Skeletal muscle cell (primary cell): ENCODE measurements at places on chromosomes 7 and 10.

GRCh38 chr10:3140280-3140679 lies 32.3 kb downstream of the PITRM1 start:
- no peak for DNase-seq

DNA sequence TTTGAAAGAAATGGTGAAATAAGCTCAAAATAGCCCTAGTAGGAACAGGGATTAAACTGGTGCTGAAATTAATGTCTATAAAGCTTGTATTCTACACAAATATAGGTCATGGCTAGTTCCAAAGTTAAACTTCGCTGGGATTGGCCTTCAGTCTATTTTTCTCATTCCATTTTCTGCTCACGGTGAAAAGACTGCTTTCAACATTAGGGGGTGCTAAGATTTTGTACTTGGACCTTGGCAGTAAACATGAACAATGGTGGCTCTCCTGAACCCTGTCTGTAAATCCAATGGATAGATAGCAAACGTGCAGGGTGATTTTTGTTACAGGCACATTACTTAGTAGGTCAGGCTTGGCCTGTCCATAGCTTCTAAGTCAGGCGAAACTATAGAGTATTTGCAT lies 36.0 kb upstream of the RSU1 start:
- DNase-seq, result no peak

DNA sequence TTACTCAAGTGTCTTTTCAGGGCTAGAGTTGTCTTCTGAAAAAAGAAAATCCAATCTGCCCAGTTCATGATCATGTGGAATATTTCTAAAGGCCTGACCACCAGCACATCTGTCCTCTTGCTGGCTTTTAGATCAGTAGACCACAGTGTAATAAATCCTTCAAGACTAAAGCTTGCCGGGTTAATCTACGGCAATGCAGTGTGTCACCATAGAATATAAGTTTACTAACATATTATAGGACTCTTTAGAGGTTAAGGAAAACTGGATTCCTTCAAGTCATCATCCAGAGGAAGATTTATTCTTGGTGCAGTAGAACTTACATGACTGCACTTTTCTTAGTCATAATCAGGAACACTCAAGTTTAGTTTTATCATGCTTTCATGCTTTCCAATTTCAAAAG lies 349.5 kb downstream of the SEMA3D start:
- peak; percentile 22 for DNase-seq

DNA sequence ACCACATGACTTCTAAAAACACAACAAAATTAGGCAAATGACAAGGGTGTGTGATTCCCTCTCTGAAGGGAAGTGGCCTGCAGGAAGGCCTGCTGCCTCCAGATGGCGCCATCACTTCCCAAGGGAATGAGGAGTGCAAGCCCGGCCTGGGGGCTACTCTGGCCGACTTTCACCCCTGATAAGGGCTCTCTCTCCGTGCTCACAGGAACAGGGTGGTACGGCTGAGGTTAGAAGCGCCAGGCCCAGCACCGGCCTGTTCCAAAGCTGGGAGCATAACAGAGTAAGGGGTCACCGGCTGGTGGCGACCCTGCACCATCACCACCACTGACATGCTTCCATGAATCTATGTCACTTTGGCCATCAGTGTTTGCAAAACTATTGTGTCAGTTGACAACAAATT lies 13.1 kb downstream of the RBP3 start:
- DNase-seq, result no peak

DNA sequence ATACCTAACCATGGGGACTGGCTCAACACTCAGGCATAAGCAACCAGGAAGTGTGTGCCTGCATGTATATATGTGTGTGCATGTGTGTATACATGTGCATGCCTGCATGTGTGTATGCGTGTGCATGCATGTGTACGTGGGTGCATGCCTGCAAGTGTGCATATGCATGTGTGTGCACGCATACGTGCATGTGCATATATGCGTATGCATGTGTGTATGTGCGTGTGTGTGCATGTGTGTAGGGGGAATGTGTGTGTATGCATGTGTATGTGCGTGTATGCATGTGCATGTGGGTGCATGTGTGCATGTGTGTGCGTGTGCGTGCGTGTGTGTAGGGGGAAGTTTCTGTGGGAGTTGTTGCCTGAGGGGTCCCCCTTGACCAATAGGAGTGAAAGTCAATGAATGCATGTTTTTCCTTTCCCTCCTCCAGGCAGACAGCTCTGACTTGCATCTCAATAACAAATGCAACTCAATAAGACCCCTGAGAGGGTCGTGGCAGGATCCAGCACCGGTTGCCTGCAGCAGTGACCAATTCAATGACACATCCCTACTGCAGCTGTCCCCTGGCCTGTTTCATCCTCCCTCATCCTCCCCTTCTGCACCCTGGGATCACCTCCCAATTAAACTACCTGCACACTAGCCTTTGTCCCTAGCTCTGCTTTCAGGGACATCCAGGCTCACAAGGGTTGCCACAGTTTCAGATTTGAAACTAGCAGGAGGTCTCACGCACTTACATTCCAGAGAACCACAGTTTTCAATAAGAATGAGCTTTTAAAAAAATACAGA lies 27.0 kb upstream of the FZD8 start:
- DNase-seq, result no peak

DNA sequence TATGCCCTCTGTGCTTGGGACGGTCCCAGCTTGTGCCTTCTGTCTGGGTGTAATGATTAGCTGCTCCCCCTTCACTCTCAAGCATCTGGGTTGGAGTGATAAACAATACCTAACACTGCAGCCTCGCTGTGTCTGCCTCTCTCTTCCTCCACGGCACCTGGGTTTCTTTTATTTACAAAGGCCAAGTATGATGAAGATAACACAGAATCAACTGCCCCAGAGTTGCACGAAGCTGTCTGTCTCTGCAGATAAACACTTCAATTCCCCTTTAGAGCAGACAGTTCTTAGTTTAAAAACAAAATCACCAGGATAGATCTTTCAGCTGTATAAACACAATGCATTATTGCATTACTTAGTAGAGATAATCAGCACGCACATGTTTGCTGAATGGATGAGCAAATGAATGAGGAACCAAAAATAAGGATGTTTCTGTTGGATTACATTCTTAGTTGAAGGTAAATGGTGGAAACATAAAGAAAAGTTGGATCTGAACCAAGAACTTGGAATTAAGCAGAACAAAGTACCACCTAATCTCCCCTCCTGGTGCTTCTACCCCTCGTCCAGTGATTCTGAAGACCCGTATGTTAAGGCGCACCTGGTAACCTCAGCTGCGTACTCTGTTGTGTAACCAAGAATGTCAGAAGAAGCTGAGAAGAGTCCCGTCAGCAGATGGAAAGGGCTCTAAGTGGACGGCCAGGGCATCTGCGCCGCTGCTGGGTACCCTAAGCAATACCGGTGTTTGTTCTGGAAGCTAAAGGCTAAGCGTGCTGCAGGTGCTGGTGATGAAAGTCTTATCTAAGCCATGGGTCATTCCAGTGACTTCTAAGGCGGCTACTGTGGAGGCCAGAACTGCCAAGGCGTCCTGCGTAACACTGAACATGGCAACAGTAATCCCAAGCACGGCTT lies 26.6 kb downstream of the INSIG1 start:
- no peak for DNase-seq

DNA sequence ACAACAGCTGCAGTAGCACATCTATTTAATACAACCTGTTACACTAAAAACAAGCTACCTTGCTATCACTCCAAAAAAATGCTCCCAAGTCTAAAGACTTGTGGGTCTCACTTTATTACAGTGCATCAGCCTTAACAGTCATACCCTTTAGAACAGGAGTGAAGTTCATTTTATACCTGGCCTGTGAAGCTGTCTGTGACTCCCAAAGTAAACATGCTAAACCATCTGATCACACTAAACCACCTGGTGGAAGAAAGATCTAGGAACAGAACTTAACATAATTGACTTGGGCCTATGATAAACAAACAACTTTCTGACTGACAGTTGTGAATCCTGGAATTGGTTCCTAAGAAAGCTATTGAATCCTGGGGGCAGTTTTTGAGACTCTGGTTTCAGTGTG lies 80.9 kb upstream of the ATP6V0A4 start:
- no peak for DNase-seq

DNA sequence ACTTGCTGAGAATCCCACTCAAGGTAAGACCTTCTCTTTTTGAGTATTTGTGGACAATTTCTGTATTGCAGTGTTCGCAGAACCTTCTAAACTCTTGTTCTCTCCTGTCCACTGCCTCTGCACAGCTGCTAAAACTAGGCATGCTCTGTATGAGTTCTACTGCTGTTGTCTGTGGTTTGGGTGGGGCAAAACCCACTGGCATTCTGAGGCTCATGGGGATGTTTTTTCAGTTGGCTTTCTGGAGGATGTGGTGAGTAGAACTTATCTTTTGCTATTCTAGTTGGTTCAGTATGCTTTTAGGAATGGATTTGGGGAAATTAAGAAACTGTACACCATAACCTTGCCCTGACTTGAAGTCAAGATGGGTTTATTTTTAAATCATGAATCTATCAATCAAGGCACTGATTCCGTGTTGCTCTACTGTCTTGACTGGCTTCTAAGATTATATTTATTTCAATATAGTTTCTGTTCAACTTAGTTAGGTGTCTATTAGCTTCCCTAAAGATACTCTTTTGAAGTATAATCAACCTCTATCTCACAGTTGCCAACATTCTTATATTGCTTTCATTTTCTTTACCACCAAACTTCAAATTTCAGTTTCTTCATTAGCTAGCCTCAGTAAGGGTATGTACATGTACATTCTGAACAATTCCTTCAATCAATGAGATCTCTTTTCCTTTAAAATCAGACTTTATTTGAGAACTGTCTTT lies 25.0 kb upstream of the C1GALT1 start:
- peak; percentile 76 for DNase-seq

DNA sequence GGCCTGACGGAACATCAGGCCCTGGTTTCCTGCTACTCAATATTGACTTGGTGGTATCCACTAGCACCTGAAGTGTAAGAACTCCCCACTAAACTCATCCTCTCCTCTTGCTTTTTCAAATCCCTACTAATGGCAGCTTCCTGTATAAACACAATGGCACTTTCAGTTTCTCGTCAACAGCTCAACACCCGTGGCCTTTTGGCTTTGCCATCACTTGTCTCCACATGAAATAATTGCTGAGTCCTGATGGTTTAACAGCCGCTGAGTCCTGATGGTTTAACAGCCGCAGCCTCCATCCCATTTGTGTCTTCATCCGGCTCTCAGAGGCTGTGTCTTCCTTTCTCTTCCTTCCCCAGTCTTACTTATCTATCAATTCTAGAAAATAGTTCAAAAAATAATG lies 261.4 kb upstream of the PITRM1 start:
- no peak for DNase-seq

DNA sequence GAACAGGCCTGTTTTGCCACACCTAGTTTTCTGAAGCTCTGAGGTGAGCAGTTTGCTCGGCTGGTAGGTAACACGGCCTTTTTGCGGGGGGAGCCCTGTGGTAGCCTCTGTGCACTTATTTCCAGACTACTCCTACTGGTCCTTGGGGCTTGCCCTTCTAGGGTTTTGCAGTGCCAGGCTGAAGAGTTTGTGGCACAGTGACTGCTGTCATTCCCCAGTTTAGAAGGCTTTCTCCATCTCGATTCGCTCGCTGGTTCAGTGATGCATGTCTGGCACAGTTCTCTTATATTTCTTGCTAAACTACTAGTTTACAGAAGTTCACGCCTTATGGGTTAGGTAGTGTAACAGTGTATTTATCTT lies 711 bp downstream of the KIF20B start:
- DNase-seq, result no peak

DNA sequence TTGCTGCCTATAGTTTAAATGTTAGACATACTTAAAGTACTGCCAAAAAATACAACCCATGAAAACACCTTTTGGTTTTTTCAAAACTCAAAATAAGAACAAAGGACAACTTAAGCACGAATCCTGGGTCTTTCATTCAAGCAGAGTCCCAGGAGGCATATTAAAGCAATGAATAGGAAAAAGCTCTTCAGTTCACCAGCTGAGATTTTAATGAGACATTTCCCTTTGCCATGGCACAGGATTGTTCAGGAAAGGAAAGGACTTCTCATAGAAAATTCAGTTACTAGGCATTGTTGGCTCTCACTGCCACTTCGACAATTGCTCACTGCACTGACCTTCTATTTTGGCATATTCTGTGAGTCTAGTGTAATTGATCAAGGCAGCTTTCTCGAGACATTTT lies 133.5 kb upstream of the FEZF1 start:
- DNase-seq, result no peak

GRCh38 chr10:87761892-87762291 lies 56.1 kb downstream of the ATAD1 start:
- peak; percentile 37 for DNase-seq

GRCh38 chr7:25223206-25223605 lies 5.1 kb downstream of the NPVF start:
- DNase-seq, result no peak

DNA sequence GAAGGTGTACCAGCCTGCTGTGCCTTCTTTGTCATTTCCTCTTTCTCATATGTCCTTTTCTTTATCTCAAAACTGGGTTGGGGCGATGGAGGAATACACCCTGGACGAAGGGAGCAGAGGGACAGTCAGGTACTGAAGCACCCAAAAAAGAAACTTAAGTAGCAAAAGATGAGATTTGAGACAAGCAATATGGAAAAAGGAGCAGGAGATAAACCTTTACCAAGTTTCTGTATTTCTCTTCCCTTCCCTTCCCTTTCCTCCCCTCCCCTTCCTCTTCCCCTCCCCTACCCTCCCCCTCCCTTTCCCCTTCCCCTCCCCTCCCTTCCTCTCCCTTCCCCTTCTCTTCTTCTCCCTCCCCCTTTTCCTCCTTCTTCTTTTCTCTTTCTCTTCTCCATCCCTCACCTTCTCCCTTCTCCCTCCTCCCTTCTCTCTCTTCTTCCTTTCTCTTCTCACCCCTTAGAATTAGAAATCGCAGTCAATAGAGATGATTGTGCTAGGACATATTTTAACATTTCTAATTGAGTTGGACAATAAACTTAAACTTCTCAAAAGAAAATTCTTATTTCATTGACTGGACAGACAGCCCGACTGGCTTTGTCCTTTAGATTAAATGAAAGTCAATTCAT lies 114.7 kb upstream of the PLXDC2 start:
- DNase-seq, result no peak

DNA sequence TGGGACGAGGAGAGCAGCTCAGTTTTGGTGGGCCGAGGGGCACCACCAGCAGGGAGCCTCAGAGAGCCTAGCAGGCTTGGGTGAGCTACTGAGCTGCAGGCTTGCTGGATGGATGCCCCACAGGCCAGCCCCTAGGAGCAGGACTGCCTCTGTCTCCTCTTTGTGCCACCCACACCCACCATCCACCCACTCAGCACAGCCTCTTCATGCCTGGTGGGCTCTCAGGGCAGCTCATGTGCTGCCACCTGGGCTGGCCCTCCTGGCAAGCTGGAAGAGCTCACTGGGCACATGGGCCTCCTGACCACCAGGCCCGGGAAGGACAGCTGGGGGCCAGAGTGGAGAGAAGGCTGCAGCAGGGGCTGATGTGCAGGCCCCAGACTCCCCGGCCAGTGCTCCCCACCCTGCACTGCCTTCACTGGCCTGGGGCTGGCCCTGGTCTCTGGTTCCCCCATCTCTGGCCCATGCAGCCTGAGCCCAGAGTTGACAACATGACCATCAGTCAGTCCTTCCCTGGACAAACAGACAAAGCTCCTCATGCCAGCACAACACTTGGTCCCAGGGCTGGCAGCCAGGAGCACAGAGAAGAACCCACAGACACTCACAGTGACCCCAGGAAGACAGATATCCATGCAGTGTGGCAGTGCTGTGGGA lies 8.2 kb downstream of the RASGEF1A start:
- no peak for DNase-seq
